ENCODE measurements at places on chromosomes 4 and X.

DNA sequence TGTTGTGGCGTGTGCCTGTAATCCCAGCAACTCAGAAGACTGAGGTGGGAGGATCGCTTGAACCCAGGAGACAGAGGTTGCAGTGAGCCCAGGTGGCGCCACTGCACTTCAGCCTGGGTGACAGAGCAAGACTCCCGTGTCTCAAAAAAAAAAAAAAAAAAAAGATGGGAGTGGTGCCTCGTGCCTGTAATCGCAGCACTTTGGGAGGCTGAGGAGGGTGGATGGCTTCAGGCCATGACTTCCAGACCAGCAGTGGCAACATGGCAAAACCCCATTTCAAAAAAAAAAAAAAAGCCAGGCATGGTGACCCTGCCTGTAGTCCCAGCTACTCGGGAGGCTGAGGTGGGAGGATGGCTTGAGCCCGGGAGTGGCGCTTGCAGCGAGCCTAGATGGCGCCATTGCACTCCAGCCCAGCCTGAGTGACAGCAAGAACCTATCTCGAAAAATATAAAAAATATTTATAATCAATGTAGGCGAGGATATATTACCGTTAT is 27.0 kb downstream of the EIF2S3 start:
- peak; percentile 15 for DNase-seq

GRCh38 chrX:133307637-133308498 is 89.7 kb upstream of the TFDP3 start:
- DNase-seq: no peak

- DNase-seq: no peak
Measured at GRCh38 chr4:183080372-183081115, 18.5 kb upstream of the WWC2 start.

DNA sequence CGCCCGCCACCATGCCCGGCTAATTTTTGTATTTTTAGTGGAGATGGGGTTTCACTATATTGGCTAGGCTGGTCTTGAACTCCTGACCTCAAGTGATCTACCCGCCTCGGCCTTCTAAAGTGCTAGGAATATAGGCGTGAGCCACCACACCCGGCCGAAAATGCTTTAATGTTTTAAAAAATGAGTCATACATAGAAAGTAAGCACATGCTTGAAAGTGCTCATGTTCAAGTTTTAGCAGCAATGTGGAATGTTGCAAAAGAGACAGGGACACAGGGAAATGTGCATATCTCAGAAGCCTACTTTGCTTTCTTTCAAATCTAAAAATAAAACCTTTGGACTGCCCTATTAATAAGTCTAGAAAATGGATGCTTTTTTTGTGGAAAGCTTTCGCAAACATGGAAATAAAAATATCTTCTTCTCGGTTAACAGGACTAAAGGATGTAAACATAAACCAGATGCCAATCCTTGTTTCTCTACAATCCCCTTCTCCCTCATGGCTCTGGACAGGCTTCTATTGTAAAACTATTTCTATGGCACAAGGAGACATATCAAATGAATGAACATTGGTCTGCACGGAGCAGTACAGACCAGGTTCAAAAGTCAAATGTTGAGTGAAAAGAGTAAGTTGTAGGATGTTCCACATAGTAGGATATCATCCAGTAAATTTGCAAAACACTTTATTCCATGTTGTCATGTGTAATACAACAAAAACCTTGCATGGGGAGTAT is 15.0 kb downstream of the MECP2 start:
- no peak for DNase-seq

DNA sequence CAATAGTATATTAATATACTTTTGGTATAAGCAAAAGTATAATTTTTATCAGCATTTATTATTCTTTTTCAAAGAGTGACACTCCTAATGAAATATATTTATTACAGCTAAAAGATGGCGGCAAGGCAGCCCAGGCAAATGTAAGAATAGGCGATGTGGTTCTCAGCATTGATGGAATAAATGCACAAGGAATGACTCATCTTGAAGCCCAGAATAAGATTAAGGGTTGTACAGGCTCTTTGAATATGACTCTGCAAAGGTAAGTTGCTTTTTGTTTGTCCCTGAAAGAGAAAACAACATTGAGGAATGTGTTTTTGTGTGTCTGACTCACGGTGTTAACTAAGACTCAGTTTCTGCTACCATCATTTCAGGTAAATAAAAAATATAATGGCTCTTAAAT is 71.9 kb downstream of the PDLIM5 start:
- DNase-seq: no peak

GRCh38 chr4:53484911-53485657 is 106.2 kb downstream of the LNX1 start:
- no peak for DNase-seq

DNA sequence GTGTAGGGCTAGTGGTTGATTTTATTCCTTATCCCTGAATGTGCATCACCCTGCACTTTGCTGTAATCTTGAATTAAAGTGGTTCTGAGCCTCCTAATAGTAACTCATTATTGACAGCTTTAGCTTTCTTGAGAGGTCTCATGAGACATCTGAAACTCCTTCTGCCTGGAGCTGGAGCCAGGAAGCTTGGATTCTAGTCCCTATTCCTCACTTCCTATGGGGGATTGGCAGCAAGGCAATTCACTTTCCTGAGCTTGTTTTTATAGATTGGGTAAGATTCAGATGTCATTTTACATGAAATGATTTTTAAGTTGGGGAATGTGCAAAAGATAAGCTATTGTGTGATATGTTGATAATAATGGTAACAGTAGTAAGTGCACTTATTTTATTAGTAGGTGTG is 17.1 kb upstream of the ETNPPL start:
- DNase-seq: no peak

- DNase-seq: no peak
Measured at GRCh38 chr4:98298022-98298421, 36.8 kb downstream of the RAP1GDS1 start.

- DNase-seq: no peak
Measured at GRCh38 chrX:20270562-20270890, 3.8 kb upstream of the RPS6KA3 start.

DNA sequence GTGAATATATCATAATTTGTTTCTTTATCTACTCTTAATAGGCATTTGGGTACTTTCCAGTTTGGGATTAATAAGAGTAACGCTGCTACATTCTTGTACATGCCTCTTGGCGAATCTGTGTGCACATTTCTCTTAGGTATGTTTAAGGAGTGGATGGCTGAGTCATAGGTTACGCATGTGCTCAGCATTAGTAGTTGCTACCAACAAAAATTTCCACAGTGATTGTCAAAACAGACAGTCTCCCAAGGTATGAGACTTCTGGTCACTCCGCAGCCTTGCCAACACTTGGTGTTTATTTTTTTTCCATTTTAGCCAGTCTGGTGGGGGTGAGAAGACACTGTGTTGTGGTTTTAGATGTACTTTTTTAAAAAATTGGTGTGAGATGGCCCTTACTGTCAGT is 44.6 kb downstream of the FGFBP1 start:
- DNase-seq: no peak

DNA sequence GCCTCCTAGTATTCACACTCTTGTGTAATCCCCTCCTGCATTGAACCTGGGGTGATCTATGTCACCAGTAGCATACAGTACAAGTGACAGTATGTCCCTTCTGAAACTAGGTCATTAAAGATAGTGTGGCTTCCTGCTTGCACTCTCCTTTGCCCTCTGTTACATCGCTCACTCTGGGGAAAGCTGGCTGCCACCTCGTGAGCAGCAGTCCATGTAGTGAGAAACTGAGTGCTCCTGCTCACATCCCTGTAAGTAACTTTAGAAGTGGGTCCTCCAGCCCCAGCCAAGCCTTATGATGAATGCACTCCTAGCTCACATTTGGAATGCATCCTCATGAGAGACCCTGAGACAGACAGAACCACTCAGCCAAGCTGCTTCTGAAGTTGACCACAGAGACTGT is 89.8 kb upstream of the TNIP3 start:
- DNase-seq: no peak

DNA sequence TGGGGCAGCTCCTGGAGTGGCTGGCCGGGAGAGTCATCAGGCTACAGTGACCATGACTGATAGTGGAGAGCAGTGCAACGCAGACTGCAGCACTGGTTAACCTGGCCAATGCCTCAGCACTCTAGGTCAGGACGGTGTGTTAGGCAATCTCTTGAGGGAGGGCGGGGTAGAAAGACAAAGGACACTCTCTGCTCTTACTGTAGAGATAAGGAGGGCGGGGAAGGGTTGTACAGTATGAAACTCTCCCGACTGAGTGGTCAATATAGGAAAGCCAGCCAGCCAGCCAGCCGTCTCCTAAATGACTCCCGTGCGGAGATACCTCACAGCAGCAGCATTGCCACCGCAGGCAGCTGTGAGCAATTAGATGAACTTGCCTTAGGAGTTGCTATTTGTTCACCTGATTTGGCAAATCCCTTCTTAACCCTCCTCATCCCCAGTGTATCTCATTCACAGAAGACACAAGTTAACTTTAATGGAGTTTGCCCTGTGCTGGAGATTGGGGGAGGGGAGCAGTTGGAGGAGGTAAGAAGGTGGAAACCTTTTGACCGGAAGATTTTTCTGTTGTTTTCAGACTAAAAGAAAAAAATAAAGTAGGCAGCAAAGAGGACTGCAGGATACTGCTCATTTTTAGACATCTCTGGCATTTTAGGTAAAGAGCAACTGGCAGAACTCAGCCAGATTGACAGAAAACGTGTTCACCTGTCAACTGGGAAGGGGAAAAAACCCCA is 330.5 kb downstream of the HNRNPD start:
- DNase-seq: no peak

DNA sequence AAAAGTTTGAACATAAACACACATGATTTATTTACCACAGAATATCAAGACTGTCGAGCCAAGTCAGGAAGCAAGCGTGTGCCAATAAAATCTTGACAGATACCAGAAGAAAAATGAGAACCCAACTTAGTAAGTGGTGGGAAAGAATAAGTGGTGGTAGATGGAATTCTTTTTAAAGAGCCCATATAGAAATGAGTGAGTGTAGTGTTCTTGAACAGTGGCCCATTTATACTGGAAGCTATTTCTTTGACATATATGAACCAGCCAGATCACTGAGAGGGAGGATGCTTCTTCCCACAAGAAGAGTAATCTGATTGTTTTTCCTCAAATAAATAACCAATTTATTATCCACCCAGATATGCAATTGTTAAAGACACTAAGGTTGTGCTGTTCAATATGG is 98.0 kb downstream of the NHS start:
- no peak for DNase-seq

GRCh38 chrX:112738347-112739033 is 58.8 kb upstream of the LHFPL1 start:
- no peak for DNase-seq

- no peak for DNase-seq
Measured at GRCh38 chrX:5042563-5042962, 1186.1 kb downstream of the NLGN4X start.

- DNase-seq: no peak
Measured at GRCh38 chr4:115117651-115118050, 4.2 kb upstream of the NDST4 start.

DNA sequence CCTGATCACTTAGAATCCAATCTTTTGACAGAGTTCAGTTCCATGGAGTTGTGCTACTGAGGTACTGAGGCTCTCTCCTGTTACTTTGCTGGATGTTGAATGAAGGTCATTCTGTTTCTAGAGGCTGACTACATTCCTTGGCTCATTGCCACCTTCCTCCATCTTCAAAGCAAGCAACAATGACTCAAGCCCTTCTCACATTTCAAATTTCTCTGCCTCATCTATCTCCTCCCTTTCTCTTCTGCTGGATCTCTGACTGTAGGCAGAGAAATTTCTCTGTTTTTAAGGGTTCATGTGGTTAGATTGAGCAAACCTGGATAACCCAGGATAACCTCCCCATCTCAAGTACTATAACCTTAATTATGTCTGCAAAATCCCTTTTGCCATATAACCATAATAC is 775.4 kb downstream of the STPG2 start:
- DNase-seq: no peak

- DNase-seq: no peak
Measured at GRCh38 chrX:133852837-133853356, 132.5 kb downstream of the GPC3 start.

DNA sequence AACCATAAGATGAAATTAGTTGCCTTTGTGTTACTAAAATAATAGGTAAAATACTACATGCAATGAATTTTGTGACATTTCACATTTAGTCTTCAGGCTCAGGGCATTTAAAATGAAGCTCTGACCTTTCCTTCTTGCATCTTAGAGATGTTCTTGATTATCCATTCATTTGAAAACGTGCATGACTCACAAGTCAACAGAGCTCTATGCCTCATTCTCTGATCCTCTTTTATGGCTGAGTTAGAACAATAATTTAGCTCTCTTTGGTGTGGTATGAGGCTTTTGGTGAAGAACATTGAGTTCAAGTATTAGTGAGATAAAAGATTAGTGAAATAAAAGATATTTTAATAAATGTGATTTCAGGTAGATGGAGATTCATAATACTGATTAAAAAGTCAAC is 66.5 kb downstream of the TIGD2 start:
- DNase-seq: no peak

DNA sequence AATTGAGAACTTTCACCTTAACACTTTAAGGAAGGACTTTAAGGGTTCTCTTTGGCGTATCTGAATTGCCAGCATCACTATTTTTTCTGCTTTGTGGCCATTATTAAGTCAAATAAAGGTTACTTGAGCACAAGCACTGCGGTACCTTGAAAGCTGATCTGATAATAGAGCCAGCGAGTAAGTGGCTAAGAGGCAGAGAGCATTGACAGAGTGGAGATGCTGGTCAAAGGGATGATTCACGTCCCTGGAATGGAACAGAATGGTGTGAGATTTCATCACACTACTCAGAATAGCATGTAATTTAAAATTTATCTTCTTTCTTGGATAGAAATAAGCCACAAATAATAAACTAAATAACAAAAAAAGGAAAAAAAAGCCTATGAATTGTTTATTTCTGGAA is 57.1 kb upstream of the NPFFR2 start:
- no peak for DNase-seq

DNA sequence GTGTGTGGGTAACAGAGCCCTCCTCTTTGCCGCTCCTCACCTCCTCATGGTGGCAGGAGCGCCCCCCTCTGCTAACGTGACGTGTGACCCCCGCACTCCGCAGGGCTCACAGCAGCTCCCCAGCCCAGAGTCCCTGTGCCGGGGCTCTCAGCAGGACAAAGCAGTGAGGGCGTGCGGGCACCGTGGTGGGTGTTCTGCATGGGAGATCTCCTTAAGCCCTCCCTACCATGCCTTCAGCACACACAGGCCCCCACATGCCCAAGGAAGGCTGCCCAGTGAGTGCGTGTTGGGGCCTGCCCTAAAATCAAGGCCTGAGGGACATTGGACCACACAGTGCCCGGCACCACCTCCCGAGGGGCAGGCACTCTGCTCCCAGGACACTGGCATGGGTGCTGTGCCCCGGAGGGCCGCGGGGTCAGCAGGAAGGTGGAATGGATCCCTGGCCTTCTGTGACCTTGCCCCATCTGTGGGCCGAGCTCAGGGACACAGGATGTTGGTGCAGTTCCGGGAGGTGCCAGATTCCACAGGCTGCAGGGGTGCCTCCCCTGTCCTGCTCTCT is 10.1 kb downstream of the PSAPL1 start:
- no peak for DNase-seq

- no peak for DNase-seq
Measured at GRCh38 chr4:152310257-152310656, 225.6 kb downstream of the FBXW7 start.

- no peak for DNase-seq
Measured at GRCh38 chrX:132407691-132408090, 81.1 kb downstream of the MBNL3 start.

- DNase-seq: no peak
Measured at GRCh38 chr4:56914336-56914735, 6.6 kb downstream of the REST start.

- no peak for DNase-seq
Measured at GRCh38 chrX:131301155-131301554, 12.0 kb upstream of the IGSF1 start.
